Activated CD8-positive, alpha-beta memory T cell treated with anti-CD3 and anti-CD28 coated beads for 1 hour (primary cell): ENCODE measurements at places on chromosomes 16 and 17.

DNA sequence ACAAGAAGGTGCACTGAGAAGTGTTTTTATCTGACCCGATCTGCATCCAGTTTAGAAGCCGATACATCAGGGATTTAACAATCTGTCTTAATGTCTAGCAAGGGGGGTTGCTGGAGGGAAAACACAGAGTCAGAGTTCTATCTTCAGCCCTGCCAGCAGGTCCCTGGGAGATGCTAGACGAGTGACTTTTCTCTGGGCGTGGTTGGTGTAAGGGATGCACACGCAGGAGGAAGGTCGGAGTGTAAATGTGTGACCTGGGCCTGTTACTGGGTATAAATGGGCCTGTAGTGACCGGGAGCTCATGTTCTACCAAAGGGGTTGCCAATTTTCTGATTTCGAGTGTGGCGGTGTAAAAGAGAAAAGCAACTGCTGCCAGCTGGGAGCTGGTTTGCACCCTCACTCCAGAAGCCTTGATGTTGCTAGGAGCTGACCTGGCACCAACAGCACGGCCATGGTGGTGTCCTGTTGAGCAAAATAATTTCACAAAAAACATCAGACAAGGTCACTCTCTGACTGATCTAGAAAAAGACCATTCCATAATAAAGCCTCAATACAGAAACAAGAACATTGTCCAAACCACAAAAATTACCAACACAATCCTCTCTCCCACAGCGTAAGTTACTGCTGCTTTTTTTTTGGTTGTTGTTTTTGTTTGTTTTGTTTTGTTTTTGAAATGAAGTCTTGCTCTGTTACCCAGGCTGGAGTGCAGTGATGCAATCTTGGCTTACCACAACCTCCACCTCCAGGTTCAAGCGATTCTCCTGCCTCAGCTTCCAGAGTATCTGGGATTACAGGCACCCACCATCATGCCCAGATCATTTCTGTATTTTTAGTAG lies 1.3 kb upstream of the KCTD13 start:
- no peak for DNase-seq

- DNase-seq = no peak
Observed at GRCh38 chr16:79318143-79318899, 282.2 kb downstream of the MAF start.

DNA sequence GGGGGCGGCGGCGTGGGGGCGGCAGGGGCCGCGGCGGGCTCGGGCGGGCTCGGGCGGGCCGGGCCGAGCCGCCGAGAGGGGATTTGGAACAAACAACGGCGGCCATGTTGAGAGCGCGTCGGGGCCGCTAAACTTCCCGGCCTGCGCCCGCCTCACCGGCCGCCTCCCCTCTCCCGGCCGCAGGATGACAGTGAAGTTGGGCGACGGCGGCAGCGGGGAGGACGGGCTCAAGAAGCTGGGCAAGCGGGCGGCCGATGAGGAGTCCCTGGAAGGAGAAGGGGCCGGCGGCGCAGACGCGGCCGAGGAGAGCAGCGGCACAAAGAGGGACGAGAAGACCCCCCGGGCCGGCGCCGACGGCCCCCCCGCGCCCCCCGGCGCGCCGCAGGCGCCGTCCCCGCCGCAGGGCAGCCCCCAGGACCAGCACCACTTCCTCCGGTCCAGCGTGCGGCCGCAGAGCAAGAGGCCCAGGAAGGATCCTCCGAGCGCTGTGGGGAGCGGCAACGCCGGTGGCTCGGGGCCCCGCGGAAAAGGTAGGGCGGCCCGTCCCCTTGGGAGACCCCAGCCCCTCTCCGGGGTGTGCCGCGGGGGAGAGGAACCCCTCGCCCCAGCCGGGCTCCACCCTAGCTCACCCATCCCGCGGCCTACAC lies 2.4 kb downstream of the CRAMP1 start:
- no peak for DNase-seq

GRCh38 chr16:13510425-13511151 lies 409.4 kb upstream of the ERCC4 start:
- DNase-seq = no peak

DNA sequence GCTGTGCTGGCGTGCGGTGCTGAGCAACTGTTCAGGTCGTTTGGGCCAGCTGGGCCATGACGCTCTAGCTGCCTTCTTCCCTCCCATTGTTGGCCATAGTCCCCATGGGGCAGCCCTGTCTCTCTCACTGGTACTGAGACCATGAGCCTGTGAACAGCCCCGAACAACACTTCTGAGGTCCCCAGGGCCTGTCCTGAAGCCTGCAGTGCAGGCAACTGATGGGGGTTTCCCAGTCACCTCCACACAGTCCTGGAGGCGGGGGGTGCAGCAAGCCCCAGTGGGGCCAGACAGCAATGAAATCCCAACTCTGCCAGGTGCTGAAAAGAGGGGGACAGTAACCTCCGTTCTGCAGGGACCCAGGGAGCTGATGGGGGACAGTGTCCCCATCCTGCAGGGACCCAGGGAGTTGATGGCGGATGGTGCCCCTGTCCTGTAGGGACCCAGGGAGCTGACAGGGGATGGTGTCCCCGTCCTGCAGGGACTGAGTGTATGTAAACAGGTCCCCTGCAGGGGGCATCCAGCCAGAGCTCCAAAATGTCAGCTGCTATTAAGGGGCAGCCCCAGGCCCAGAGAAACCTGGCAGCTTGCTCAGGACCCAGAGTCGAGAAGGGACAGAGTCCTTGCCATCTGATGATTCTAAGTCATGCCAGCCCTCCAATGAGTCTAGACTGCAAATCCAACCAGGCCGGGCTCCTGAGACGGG lies 30.4 kb downstream of the ENGASE start:
- DNase-seq = no peak

GRCh38 chr17:63631062-63631461 lies 8.8 kb downstream of the MAP3K3 start:
- DNase-seq = no peak

DNA sequence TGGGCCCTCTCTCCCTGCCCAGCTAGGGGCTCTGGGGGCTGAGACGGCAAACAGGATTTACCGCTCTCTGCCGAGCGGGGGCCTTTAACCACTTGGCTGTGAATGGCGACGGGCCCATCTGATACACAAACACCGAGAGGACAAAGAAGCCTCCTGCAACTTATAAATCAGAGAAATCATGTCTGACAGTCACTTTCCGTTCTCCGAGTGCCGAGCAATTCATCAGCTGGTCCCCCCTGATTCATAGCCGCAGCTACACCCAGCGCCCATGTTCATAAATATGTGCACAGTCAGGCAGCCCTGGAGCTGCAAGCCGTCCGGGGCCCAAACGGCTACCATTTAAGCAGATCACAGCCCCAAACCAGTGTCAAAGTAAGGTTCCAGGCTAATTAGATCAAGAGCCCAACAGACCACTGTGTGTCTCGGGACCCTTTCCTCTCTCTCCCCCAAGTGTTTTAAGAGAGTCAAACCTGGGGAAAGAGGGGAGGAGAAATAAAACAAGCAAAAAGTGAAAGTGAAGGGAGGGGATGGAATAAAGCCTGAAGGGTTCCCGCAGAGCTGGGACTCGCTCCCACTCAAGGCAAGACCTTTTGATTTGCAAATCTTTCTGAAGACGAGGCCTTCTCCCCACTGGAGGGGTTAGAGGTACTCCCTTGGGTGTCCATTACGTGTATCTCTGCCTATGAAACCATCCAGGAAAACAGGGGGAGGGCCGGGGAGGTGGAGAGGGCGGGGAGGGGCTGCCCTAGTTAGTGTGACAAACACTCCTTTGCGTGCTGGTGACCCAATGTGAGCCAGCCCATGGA lies 154.7 kb downstream of the C16orf78 start:
- no peak for DNase-seq

GRCh38 chr17:41869426-41869825 lies 4.2 kb upstream of the KLHL11 start:
- DNase-seq = no peak

GRCh38 chr17:38910325-38910724 lies 15.1 kb upstream of the LASP1NB start:
- no peak for DNase-seq

- DNase-seq = peak; percentile 27
Observed at GRCh38 chr16:89700649-89701424, 668 bp downstream of the SPATA2L start.

DNA sequence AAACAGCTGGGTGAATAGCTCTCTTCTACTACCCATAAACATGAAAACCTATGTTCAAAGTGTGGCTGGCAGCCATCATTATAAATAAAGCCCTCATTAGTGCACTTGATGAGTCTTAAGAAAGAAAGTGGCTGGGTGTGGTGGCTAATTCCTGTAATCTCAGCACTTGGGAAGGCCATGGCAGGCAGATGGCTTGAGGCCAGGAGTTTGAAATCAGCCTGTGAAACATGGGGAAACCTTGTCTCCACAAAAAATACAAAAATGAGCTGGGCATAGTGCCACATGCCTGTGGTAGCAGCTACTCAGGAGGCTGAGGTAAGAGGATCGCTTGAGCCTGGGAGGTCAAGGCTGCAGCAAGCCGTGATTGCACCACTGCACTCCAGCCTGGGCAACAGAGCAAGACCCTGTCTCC lies 28.3 kb upstream of the APPBP2 start:
- no peak for DNase-seq

GRCh38 chr17:18956581-18956980 lies 4.6 kb downstream of the SLC5A10 start:
- DNase-seq = no peak

DNA sequence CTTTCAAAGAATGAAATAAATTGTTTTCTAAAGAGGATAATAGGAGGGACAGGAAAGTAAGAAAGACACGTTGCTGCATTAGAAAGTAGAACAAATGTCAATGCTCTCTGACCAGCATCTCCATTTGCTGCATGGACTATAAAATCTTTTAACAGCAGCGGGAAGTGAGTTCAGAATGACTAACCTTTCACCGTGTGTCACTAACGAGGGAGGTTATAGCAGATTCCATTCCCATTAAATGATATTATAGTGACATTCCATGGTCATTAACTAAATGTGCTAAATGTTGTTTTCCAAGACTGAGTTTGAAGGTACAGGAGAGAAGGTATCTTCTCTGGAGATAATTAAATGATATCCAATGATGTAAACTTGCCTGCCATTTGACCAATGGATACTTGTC lies 127.1 kb upstream of the HS3ST3A1 start:
- DNase-seq = no peak

DNA sequence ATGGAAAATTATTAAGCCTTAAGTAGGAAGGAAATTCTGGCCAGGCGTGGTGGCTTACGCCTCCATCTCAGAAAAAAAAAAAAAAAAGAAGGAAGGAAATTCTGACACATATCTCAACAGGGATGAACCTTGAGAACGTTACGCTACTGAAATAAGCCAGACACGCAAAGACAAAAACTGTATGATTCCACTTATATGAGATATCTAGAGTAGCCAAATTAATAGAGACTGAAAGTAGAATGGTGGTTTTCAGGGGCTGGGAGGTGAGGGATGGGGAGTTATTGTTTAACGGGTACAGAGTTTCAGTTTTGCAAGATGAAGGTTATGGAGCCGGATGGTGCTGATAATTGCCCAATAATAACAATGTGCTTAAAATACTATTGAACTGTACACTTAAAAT lies 16.2 kb upstream of the HNF1B start:
- no peak for DNase-seq

DNA sequence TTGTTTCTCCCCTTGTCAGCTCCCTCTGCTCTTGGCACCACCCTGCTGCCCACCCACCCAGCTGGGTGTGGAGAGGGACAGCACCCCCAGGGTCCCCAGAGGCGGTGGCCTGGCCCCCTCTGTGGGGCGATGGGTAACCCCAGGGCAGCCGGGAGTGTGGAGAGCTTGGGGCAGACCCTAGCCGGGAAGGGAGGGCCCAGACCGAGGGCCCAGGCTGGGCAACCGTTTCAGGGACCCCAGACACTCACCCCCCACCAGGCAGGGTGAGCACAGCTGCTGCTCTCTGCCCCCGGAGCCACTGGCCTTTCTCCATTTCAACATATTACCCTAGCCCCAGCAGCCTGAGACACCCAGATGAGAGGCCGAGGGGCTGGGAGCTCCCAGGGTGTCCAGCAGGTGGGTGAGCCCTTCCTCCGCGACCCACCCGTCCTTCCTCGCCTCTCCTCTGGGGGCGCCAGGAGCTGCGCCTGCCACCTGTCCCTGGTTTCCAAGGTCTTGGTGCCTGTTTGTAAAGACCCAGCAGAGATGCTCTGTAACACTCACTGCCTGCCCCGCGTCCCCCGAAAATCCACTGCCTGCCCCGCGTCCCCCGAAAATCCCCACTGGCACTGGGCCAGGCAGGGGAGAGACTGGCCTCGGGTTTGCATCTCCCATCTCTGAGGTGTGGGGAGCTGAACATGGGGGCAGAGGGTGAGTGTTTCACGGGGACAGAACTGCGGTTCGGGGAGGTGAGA lies 45.4 kb downstream of the BAHCC1 start:
- DNase-seq = no peak

GRCh38 chr16:14164916-14165662 lies 94.0 kb downstream of the MRTFB start:
- DNase-seq = no peak

- no peak for DNase-seq
Observed at GRCh38 chr16:2250652-2251295, 613 bp downstream of the ECI1 start.

GRCh38 chr16:49993579-49993978 lies 31.4 kb upstream of the CNEP1R1 start:
- no peak for DNase-seq

DNA sequence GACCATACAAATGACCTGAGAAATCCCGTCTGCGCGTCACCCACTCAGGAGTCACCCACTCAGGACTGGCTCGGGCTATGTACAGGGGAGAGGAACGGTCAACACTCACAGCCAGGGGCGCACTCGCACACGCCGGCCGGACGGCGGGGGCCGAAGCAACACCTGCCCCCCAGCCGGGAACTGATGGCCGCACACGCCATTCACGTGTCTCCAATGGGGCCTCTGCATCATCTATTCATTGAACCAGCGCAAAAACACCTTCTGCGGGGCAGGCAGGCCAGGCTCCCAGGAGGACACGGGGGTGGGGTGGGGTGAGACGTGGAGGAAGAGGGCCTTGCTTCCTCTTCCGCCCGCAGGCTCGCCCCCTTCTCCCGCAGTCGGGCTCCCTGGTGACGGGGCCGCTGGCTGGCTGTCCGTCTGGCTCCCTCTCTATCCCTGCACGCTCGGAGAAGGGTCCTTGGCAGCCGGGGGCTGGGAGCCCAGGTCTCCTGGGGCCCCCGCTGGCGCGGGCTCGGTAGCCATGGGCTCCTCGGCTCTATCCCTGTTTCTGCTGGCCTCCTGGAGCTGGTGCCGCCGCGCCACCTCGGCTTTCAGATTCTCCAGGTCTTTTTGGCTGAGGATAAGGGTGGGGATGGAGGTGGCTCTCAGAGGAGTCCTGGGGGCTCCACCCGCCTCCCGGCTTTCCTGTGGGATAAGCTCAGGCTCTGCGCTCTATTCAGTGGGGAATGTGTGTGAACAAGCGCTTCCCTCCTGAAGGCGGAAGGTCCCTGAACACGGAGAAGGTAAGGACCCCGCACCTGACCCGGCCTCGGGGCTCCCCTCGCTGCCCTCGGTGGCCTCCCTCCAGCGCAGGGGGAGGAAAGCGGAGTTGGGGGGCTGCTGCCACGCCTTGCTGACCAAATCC lies 21.1 kb downstream of the CLUH start:
- no peak for DNase-seq

- no peak for DNase-seq
Observed at GRCh38 chr17:34654276-34654880, 75.0 kb downstream of the TMEM132E start.

- DNase-seq = no peak
Observed at GRCh38 chr16:87276924-87277323, 40.3 kb downstream of the C16orf95 start.
